ENCODE measurements at places on chromosomes 12 and 14.

- DNase-seq, result no peak
Measured at GRCh38 chr12:128137140-128137539, 129.8 kb upstream of the TMEM132C start.

DNA sequence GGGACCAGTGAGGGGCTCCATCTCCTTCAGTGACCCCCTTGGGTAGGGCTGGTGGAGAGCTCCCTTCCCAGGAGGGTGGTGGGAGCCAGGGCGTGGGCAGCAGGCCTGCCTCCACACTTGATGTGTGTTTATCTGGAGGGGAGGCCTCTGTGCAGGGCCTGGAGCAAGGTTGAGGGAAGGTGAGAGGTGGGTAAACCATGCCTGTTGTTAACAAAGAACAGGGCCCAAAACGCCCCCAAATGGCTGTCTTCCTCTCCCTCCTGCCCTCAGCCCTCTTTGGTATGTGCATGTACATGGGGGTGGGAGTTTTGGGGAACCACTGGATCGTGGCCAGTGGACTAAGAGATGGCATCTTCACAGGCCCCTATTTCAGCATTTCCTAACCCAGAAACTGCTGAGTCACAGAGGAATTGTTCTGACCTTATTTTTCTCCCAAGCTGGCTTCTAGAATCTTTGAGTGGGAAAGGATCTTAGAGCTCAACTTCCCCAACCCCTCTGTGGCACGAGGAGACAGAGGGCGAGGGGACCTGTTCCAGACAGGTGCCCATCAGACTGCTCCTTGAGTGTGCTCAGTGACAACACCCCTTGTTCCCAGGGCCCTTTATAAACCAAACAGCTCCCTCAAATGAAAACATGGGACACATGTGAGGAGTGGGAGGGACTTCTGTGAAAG lies 3.6 kb downstream of the SLC48A1 start:
- peak; percentile 50 for DNase-seq

DNA sequence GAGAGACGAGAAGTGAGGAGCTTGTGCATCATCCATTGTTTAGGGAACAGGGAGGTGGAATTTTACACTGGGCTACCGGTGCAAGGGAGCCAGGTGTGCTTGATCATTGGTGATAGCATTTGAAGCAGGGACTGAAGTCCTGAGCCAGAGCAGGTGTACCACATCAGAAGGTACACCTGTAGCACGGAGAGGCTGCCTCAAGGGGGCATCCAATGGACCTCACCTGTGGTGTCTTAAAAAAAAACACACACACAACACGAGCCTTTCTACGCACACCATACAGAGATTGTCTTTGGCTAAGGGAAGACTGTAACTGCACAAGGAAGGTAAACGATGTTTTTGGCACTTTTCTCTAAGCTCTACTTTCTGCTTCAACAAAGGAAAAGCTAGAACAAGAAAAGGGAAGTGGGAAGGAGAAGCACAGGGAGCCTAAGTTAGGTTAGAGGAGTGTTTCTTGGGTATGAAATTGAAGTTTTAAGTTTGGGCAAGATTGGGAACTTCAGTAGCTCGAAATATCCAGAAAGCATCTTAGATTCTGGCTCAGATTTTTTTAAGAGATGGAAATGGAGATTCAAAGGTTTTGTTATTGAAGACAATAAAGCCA lies 334.3 kb upstream of the FBXO33 start:
- DNase-seq, result no peak

DNA sequence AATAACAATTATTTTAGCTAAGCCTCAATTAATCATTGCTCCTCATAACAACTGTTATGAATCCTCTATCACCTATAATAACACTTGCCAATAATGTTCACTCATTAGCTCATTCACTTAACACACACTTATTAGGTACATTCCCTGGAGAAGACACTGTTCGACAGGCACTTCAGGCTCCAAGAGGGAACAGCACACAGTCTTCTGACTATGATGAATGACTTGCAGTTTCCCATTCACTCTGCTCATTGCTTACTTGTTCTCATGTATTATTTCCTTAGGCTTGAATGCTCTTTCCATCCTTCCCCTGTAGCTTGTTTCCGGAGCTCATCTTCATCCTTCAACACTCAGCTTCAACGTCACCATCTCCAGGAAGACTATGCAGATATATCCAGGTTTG lies 437.3 kb downstream of the TMEM132D start:
- no peak for DNase-seq

- DNase-seq, result no peak
Measured at GRCh38 chr14:97268097-97268496, 470.9 kb downstream of the VRK1 start.

DNA sequence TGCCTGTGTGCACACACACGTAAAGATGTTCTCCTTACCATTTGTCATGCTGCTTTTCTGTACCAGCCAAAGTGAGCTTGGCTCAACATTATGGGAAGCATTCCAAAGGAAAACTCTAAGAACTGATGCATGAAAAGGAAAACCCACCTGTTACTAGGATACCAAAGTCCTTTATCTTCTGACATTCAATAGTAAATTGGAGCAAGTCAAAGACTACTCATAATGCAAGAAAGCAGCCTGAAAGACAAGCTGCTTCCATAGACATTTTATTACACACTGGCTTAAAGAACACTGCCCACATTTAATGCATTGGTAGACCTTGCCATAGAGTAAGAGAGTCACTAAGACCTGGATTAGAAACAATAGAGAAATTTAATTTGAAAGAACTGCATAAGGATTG lies 159.0 kb downstream of the LRIG3 start:
- DNase-seq, result no peak

DNA sequence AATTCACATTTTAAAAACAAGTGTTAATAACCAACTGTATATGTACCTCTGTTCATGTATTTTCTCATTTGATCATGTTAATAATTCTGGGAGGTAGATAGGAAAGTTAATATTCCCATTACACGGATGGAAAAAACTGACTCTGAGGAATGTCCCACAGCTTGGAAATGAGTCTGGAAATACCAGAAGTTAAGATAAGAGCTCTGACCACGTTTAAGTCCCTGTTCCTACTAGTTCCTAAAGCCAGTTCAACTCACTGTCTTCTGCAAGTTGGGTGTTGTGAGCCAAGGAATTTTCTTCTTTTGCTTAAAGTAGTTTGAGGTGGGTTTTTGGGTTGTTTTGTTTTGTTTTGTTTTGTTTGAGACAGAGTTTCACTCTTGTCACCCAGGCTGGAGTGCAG lies 104.5 kb downstream of the TMEM30B start:
- DNase-seq, result no peak

DNA sequence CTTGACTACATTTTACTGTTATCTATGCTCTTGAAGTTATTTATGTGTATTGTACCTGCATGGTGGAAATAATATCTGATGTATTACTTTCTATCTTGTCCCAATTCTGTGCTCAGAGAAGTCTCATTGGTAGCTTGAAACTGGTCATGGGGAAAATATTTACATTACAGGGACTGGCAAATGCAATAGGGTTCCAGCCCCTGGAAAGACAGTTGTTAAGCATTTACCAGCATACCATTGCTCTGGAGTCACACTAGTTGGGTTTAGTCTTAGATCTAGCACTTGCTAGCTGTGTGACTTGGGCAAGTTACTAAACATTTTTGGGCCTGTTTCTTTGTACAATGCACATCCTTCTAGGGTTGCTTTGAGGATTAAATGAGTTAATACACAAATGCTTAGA lies 86.3 kb upstream of the NRXN3 start:
- DNase-seq, result no peak

- no peak for DNase-seq
Measured at GRCh38 chr12:6469609-6470374, 685 bp downstream of the VAMP1 start.

DNA sequence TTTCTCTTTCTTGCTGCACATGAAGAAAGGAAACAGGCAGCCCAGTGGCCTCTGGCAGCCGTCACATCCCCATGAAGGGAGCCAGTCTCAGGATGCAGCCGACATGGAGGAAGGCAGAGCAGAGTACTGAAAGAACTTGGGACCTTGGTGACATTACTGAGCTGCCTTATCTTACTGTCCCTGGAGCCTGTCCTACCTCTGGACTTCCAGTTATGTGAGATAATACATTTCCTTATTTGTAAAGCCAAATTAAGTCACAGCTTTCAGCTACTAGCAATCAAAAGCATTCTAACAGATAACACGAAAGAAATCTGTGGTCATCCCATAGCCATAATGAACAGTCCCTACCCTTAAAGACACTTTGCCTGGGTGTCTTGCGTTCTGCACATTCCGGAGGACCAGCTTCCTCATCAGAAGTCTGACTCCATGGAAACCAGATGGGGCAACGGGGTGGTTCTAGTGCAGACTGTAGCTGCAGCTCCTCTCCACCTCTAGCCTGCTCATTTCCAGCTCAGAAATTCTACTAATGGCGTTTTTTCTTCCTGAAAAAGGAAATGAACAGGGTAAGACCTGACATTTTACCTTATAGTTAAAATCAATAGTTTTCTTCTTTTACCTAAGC lies 7.8 kb upstream of the EGLN3 start:
- no peak for DNase-seq

DNA sequence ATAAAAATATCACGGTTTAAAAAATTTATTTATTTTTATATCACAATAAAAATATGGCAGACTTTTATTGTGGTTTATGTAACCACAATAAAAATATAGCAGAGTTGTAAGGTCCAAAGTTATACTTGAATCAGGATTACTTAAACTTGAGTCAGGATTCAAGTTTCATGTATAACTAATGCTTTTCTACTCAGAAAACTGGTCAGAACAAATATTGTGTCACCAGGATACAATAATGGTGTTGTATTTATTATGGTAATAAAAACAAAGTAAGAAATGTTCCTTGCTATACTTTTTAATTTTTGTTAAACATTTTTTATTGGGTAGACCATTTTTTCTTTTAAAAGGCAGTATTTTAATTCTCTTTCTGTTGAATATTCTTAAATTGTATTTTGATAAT lies 29.2 kb upstream of the EPS8 start:
- DNase-seq, result no peak

DNA sequence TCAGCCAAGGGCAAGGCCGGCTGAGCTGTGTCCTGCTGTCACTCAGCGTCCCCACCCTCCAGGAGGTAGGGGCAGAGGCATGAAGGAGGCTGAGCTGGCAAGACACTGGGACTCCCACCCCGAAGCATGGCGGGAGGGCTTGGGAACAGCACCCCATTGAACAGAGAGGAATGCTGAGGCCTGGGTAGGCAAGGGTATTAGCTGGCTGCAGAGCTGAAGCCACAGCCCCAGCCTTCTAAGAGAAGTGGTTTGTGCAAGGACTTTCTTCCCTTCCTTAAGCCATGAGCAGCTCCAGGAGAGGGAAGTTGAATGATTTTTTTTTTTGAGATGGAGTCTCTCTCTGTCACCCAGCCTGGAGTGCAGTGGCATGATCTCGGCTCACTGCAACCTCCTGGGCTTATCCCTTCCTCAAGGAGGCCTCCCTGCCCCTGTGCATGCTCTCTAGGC lies 6.6 kb upstream of the CFAP73 start:
- DNase-seq, result no peak

- DNase-seq, result peak; percentile 69
Measured at GRCh38 chr14:75323571-75323970, 44.9 kb downstream of the FOS start.

DNA sequence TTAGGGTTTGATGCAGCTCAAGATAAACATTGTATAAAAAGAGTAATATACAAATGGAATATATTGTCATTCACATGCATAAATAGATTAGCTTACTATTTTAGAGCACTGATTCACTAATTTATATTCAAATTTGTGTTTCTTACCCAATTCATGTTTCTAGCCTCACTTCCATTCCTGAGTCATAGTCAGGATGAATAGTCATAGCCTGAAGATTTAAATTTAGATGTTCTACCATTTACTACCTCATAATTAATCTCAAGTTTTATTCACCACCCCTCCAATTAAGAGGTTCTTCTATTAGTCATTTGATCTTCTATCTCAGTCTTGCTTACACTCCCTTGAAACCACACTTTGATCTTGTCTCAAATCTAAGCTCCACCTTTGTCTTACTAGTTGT lies 38.7 kb downstream of the ANO4 start:
- DNase-seq, result peak; percentile 31

DNA sequence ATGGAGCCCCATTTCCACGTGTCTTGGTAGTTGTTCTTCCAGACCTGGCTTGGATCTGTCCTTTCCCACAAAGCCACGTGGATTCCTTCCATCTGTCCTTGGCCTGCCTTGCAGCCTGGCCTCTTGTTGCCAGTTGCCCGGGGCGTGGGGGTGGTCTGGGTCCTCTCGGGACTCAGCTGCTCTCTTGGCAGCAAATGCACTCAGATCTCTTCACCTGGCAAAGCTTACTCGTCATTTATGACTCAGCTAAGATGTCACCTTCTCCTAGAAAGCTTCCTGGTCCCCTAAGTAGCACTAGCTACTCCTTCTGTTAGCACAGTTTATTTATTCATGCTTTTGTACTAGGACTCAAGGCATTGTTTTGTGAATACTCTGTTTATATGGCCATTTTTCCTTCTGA lies 13.6 kb downstream of the PLEKHG3 start:
- DNase-seq, result peak; percentile 11

DNA sequence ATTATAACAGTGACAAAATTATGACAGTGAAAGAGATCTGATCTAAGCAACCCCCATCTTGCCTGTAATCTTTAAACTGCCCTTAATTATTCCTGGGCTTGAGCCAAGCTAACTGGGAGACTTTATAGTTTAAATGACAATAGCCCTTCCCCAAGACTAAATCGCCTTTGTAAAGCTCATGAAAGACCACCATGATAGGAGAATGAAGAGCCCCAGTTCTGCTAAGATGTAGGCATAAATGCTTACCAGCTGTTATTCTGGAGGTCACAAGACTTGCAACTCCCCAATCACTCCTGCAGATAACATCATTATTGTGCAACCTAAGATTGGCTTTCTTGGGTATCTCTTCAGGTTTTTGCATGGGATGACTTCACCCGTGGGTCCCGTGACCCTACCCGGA lies 599.7 kb downstream of the KCNH5 start:
- no peak for DNase-seq

GRCh38 chr12:22692964-22693555 lies 68.1 kb downstream of the ETNK1 start:
- DNase-seq, result no peak

- no peak for DNase-seq
Measured at GRCh38 chr12:79033788-79034187, 169.2 kb downstream of the SYT1 start.

GRCh38 chr12:6330192-6330591 lies 11.7 kb downstream of the TNFRSF1A start:
- no peak for DNase-seq

GRCh38 chr12:50190859-50191258 lies 23.7 kb upstream of the CERS5 start:
- no peak for DNase-seq

GRCh38 chr12:123767613-123768012 lies 5.5 kb downstream of the DNAH10 start:
- DNase-seq, result no peak

DNA sequence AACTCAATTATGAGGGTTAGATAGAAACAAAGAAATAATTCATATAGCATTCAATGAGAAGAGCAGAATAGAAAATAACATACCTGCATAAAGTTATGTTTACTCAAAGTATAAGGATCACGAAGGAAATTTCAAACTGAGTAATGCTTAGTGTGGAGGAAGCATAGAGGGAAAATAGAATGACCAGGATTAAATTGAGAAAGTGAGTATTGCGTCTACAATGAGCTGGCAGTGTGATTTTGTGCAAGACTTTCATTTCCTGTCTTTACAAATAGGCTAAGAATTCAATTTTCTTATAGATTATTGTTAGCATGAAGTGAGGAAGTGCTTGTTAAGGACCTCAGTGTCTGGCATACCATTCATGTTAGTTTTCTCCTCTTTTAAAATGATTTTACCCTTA lies 12.0 kb downstream of the ADGRD1 start:
- DNase-seq, result peak; percentile 46

Data from fibroblast of mammary gland (primary cell).